ENCODE measurements at places on chromosomes 5 and 9. TPM values are rescaled to one million over a fixed set of nuclear protein-coding genes. Genes with fewer than 3 reads are reported as not detected.
A peak's percentile ranks its signal among the peaks of the same experiment; 100 is the strongest.

- DNase-seq = no peak
Observed at GRCh38 chr5:73274121-73274520, 101.1 kb downstream of the TMEM174 start.

Gene ISL1
- total RNA-seq = not detected

DNA sequence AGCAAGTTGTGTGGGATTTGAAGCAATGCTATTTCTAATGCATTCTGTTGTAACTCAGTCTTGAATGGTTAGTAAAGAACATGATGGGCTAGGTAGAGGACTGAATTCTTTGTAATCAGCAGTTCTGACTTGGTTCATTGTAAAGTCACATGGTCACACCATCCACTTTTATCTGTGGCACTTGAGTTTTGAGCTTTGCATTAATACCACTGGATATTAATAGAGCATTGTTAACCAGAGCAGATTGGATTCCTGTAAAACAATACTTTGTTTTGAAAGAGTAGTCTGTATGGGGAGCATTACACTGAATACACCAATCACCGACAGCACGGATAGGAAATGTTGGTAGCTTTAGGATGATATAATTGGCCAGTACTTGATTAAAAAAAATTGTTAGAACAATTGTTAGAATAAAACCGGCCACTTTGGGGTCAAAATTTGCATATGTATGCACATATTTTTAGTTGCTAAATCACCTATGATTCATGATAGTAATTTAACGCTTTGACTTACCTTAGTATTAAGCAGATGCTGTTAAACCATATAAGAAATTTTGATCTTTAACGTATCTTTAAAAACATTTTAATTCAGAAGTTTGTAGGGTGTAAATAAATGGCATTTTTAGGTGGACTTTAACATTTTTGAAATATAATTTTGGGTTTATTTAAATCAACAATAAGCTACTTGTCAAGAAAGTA is 17.4 kb downstream of the SLC12A2 start:
- no peak for DNase-seq

GRCh38 chr5:133523013-133523658 is 89.2 kb downstream of the FSTL4 start:
- DNase-seq = no peak

GRCh38 chr5:17831279-17831678 is 197.0 kb downstream of the TAF11L14 start:
- DNase-seq = no peak

Gene IL5
- total RNA-seq = not detected

Gene QRFP
- not detected for total RNA-seq

Gene SPINK5
- not detected for total RNA-seq

- no peak for DNase-seq
Observed at GRCh38 chr5:143515829-143516228, 112.3 kb upstream of the NR3C1 start.

DNA sequence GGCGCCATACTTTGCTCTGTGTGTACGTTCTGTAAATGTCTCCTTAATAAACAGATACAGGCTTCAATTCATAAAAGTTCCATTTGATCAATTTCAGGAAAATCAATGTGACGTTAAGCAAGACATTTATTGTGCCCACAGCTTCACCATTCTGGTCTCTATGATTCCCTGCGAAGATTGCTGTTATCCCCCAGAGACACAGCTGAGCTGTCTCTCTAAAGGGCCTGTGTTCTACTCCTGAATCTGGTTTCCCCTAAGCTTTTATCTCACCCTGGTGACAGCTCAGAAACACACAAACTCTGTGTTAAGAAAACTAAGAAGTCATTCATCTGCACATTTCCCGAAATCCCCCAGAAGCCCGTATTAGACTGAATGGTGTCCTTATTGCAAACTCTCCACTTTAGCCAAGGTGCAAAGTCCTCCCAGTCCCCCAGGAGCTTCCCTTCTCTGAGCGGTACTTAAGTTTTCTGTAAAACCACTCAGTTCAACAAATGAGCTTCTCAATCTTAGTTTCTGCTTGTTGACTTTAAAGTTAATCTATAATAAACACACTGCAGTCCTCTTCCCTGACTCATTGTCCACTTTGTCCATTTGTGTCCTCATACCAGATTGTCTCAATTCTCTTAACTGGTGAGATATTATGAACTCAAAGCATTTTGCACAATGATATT is 1.4 kb upstream of the C5orf15 start:
- DNase-seq = no peak

- DNase-seq = no peak
Observed at GRCh38 chr5:43255704-43256103, 57.5 kb downstream of the HMGCS1 start.

DNA sequence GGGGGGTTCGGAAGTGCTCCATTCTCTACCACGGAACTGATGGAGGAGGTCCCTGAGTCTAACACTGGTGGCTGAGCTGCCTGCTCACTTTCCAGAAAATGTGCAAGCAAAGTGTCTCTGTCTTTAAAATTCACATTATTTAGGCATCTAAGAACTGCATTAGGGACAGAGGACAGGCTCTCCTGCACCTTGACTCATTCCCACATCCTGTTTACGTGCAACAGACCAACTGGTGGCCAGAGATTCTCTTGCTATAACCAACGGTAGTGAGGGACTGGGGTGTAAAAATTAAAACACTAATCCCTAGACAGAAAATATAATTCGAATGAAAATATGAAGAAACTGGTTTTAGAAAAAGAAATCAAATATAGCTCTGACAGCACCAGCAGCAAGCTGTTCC is 320.9 kb downstream of the IRX2 start:
- DNase-seq = no peak

DNA sequence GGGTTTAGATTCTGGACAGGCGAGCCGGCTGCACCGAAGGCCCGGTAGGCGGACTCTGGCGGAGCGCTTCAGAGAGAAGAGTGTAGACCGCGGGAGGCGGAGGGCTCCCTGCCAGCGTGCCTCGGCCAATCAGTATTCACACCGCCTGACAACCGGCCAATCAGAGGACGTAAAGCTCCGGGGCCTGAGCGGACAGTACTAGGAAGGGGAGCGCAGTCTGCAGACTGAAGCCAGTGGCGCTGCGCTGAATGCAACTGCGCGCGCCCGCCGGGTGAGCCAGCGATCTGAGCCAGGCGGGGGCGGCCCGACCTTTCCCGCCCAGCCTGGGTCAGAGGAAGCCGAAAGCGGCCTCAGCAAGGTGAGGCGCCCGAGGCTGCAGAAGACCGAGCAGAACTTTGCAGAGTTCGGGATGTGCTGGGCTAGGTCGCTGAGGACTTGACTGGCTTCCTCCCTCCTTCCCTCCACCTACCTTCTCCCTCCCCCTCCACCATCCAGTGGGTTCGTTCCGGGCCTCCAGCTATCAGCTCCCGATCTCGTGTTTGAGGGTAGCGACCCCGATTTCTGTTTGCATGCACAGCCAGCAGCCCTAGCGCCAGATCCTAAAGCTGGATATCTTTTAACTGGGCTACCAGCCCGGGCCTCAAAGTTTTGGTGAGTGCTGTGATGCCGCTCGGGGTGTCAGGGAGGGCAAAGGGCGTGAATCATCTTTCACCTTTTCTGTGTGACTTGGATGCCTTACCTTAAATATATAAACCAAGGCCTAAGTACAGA is at the start of gene DMRT2:
DMRT2 (plus strand) TSS at position 233 of the 771 bp plus-strand sequence. CDS start 1,257 bp downstream, outside the sequence.
- peak; percentile 91 for DNase-seq

GRCh38 chr9:16709924-16710323 is 160.5 kb downstream of the BNC2 start:
- DNase-seq = no peak

- DNase-seq = no peak
Observed at GRCh38 chr5:56166671-56167385, 66.3 kb downstream of the ANKRD55 start.

DNA sequence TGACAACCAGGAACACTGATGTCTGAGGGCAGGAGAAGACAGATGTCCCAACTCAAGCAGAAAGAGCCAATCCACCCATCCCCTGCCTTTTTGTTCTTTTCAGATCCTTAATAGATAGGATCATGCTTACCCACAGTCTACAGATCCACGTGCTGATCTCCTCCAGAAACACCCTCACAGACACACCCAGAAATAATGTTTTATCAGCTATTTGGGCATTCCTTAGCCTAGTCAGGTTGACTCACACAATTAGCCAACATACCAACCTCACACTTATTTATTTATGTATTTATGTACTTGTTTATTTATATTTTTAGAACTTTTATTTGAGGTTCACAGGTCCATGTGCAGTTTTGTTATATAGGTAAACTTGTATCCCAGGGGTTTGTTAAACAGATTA is 151.5 kb upstream of the IL12B start:
- no peak for DNase-seq

DNA sequence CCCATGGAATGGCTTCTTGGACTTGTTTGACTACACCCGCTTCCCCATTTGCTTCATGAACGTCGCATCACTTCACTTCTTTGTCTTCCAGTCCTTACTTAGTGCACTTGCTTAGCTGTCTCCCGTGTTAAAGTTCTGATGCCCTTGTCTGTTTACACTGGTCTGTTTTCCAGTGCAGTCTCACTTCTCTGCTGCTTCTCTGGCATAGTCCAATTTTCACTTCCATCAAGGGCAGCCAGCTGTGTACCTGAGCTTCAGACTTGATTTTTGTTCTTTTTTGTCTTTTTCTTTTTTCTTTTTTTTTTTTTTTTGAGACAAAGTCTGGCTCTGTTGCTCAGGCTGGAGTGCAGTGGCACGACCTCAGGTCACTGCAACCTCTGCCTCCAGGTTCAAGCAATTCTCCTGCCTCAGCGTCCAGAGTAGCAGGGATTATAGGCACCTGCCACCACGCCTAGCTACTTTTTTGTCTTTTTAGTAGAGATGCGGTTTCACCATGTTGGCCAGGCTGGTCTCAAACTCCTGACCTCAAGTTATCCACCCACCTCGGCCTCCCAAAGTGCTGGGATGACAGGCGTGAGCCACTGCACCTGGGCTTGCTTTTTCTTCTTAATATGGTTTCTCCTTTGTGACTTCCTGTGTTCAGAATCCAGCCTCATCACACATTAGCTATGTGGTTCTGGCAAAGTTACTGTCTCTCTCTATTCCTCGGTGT is 75.4 kb downstream of the LRRC70 start:
- DNase-seq = peak; percentile 17

Gene SOHLH1
- total RNA-seq = not detected

DNA sequence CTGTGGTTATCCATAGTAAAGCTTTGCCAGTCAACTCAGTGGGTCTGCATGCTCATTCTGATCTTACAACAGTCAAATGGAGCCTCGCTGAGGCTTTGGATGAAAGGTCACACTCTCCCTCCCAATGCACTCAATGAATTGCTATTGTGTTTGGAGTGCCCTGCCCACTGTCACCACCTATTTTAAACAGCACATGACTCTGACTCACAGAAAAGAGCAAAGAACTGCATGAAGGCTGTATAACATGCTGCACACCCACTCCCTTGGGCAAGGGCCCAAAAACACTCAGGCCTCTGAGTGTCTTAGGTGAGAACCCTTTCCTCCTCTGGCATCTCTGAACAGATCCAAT is 118.7 kb upstream of the CCDC112 start:
- DNase-seq = peak; percentile 47

Gene ZNF454
- total RNA-seq = 3.8 TPM

GRCh38 chr5:72112389-72112788 is 5.1 kb downstream of the MAP1B start:
- no peak for DNase-seq

DNA sequence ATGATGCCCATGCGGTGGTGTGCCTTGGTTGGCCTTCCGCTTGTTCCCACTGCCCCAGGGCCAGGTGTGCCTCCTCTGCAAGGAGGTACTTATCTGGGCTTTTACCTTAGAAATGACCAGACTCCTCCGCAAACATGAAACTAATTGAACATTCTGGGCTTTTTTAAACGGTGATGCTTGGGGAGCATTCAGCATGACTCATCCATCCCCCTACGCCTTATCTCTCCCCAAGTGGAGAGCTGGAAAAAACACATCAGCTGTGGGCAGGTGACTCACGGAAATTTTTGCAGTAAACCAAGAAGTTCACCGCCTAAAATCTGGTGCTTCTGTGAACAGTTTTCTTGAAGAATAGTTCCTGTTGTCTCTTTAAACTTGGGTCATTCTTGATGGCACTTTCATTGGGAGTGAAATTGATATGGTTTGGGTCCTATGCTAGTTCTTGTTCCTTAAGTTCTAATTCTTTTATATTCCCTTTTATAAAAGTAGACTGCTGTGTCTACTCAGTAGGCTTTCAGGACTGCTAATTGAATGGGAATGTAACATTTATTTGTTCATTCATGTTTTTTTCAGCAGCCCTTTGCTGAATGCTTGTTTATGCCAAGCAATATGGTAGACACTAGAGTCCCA is 39.6 kb downstream of the SFXN1 start:
- DNase-seq = peak; percentile 81

Gene MSMP
- total RNA-seq = not detected

Gene DAPK1
- 42.7 TPM for total RNA-seq

GRCh38 chr5:131990716-131991115 is 20.7 kb downstream of the ACSL6 start:
- DNase-seq = no peak

DNA sequence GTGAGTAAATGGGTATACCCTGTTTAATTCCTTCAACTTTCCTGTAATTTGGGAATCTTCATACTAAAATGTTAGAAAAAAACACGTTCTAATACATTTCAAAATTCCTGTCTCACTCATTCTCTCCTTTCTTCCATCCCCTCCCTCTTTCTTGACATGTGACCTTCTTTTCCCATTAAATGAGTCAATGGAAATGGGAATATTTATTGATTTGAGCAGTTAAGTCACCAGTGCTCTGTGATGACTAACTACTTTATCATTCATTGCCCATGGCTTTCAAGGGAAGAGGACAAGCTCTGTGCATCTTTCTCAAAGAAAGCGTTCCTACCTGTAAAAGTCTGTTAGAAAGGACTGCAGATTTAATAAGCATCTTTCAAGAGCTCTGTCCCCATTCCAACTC is 144.4 kb upstream of the MAP3K1 start:
- no peak for DNase-seq
